ENCODE measurements at places on chromosomes 1 and 21.

- no peak for DNase-seq
Observed at GRCh38 chr1:59214248-59215208, 82.4 kb upstream of the FGGY start.

DNA sequence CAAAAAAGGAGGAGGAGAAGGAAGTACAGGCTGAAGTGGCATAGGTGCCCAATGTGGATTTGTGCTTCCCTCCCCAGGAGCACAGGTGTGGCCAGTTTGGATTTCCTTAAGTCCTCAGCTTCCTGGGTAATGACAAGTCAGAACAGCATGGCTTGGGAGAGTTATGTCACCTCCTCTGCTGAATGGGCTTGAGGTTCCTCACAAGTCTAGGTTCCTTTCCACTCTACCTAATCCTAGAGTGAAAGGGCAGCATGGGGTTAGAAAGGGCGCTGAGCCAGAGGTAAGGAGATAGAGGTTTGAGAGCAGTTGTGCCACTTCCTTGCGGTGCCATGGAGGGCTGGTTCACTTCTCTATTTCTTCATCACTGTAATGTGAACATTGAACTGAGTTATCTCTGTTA is 35.5 kb upstream of the IL20 start:
- no peak for DNase-seq

GRCh38 chr1:174114788-174115448 is 44.4 kb upstream of the RABGAP1L start:
- DNase-seq, result no peak

DNA sequence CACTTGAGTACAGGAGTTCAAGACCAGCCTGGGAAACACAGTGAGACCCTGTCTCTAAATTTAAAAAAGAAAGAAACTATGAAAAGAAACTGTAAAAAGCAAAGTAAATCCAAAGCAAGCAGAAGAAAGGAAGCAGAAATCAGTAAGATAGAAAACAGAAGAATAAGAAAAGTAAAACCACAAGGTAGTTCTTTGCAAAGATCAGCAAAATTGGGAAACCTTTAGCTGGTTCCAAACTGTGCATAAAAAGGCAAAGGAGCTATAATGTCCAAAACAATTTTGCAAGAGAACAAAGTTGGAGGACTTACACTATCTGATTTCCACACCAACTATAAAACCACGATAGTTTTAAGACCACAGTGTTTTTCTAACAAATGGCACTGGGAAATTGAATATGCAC is 218.8 kb downstream of the RPS6KC1 start:
- DNase-seq, result no peak

DNA sequence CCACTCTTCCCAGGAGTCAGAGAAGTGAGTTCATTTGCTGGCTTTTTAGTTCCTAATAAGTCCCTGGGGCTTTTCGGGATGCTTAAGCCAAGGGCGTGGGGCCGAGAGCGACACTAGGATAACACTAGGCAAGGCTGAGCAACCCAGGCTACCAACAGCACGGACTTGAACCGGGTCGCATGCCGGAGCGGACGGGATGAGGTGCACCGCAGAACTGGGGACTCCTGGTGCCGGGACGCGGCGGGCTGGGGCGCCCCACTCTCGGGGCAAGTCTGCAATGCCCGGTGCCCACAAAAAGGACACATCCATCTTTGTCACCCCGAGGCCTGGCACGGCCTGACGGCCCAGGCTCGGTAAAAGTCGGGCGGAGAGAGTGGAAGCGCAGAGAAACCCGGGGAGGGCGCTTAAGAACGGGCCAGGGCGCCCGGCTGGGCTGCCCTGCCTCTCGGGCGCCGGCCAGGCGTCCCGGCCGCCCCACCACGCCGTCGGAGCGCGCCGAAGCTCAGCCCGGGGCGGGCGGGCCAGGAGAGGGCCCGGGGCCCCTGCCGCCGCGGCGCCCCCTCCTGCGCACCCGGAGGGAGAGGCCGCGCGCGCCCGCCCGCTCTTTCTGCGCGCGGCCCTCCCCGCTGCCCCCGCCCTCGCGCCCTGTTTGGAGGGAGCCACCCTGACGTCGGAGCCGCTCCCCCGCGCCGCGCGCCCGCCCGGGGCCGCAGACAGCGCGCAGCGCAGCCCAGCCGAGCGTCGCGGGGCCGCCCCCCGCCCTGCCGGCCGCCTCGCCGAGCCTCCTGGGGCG is at the start of gene NBL1:
Gene NBL1, plus strand, starts transcription at position 710 of the 793 bp plus-strand sequence. CDS start 10,720 bp downstream, outside the sequence.
- DNase-seq, result peak; percentile 91

- no peak for DNase-seq
Observed at GRCh38 chr1:14567056-14567455, 31.4 kb upstream of the KAZN start.

- no peak for DNase-seq
Observed at GRCh38 chr1:67749844-67750690, 65.1 kb downstream of the GADD45A start.

DNA sequence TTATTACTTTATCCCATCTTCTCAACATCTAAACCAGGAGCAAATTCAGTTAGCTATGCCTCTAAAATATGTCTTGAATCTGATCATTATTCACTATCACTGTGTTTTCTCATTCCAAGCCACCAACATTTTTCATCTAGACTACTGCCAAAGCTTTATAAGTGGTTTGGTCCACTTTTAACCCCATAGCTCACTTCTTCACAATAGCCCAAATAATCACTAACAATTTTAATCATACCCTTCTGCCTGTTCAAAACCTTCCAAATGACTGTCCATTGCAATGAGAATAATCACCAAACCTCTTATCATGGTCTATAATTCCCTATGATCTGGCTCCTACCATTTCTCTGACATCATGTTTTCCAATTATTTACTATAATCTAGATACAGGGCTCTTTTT is 149.8 kb upstream of the ZNHIT6 start:
- DNase-seq, result no peak

DNA sequence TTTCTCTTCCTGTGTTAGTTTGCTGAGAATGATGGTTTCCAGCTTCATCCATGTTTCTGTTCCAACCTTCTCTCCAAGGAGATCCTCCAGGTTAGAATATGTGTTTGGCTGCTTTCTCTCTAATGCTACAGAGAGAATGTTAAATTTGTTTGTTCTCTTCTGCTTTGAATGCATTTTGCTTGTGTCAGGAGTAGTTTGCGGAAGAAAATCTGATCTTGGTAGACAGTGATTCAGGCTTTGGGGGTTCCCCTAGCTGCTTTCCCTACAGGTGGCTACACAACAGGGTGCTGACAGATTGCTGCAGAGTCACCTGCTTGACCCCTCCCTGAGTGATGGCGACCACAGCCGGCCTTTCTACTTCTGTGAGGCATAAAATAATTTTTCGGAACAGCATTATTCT is 41.8 kb downstream of the MACO1 start:
- DNase-seq, result no peak

- no peak for DNase-seq
Observed at GRCh38 chr1:85484264-85484663, 19.3 kb upstream of the DDAH1 start.

- no peak for DNase-seq
Observed at GRCh38 chr1:234918961-234919761, 209.5 kb downstream of the TOMM20 start.

DNA sequence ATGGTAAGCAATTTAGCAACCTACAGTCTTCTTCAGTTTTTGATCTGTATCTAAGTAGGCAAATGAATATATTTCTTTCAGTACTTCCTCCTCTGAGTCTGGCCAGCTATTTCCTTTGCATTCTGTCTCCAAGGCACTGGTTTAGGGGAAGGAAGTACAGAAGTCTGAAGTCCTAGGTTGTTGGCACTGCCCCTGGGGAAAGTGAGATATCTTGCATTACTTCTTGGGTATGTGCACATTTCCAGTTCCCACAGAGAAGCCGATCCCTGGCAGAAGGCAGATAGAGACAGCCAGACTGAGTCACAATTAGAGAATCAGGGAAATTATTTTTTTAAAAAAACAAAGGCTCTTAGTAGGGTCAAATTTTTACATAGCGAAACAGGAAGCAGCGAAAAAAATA is 98.8 kb downstream of the RASAL2 start:
- no peak for DNase-seq

- DNase-seq, result no peak
Observed at GRCh38 chr1:103171041-103171590, 62.8 kb upstream of the COL11A1 start.

DNA sequence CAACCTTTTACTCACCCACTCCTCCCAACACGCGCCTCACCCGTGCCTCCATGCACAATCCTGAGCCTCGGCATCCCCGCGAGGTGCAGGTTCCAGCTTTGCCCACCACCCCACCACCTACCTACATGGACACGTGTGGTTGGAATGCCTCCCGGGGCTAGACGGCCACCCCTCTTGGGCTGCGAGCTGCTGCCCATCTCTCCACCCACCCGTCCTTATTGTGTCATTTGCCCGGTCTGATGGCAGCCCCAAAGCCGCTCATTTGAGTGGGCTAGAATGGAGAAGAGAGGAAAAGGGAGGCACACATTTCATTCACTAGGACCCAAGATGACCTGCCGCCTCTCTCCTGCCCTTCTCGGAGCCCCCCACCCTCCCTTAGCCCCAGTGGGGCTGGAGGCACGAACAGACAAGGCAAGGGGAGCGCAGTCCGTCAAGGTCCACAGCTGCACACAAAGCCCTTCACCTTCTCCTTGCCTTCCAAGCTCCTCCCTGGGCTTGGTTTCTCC is 785 bp downstream of the ZNF697 start:
- DNase-seq, result no peak

- DNase-seq, result peak; percentile 76
Observed at GRCh38 chr1:204493145-204493983, 1.2 kb downstream of the PIK3C2B start.

DNA sequence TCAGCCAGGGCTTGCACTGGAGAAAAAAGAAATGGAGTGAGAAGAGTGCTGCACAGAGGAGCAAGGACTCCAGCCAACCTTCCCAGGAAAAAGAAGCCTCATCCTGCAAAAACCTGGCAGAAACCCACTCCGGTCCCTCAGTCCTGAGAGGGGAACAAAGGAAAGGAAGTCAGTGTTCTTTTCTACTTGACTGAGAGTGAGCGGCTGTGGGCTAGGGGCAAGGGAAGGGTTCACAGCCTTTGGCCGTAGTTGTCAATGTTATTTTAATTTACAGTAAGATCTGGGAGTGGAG is 8.9 kb upstream of the GOLT1A start:
- DNase-seq, result no peak

- DNase-seq, result no peak
Observed at GRCh38 chr1:103353391-103353790, 172.1 kb upstream of the RNPC3 start.

GRCh38 chr21:37737507-37737906 is 178.8 kb downstream of the KCNJ6 start:
- DNase-seq, result no peak

GRCh38 chr21:44734841-44735240 is 23.5 kb upstream of the TSPEAR start:
- no peak for DNase-seq
